ENCODE measurements at places on chromosomes 11 and 22.

- DNase-seq, result no peak
These were observed 101.7 kb downstream of the FAM181B start for GRCh38 chr11:82631722-82632630.

DNA sequence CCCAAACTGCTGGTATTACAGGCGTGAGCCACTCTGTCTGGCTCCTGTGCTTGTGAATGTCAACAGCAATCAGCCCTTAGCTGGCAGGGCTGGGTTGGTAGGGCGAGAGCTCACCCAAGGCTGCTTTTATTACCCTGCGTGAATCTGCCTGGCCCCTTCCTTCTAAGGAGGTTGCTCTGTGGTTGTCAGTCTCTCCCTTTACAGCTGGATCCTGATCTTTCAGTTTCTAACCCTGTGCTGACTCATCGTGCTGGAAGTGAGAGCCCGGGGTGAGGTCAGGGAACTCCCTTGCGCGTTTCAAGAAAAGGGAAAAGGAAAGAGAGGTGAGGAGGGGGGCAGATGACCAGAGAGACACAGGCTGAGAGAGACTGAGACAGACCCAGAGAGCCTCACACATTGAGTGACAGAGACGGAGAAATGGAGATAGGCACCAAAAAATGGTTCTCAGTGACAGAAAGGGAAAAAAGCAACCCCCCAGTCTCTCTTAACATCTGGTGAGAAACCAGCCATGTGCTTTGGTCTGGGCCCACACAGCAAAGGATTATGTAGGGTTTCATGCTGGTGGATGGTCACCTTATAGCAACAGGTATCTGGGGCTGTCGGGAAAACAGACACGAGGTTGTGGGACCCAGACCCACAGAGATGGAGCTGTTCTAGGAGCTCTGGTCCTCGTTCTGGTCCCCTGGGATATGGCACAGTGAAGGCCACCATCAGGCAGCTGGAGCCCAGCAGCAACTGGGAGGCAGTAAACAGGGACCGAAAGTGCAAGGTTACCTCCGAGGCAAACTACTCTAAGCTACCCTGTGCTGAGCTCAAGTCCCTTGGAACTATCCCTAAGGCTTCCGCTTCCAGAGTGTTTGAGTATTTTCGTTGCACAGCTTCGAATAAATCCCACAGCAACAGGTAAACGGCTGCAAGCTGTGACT, 2.5 kb downstream of the TCN2 start:
- no peak for DNase-seq

DNA sequence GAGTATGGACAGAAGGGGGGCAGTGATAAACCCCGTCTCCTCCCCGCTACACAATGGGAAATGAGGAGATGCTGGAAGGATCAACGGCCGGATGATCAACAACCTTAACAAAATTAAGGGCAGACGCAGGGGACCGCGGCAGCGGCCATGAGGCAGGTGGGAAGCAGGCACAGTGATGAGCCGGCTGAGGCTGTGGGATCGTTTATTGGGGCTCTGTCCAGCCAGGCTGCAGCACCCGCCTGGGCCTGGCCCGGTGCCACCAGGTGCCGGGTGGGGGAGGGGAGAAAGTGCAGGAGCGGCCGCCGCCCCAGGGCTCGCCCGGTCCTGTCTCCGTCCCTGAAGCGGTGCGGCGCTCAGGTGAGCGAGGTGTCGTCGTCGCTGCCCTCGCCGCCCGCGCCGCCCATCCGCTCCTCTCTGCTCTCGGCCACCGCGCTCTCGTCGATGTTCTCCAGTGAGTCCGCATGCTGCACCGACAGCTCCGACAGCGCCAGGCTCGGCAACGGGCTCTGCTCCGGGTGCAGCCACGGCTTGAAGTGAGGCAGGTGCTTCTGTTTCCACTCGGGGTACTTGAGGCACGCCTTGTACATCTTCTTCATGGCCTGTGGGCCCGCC, 2.4 kb upstream of the ARAP1 start:
- no peak for DNase-seq

- no peak for DNase-seq
These were observed 103.5 kb downstream of the KCNA4 start for GRCh38 chr11:29913352-29913751.

- no peak for DNase-seq
These were observed 889 bp downstream of the PLAAT4 start for GRCh38 chr11:63537293-63538101.

- DNase-seq, result no peak
These were observed 258.6 kb downstream of the METTL15 start for GRCh38 chr11:28366549-28367346.

- DNase-seq, result no peak
These were observed 595 bp downstream of the TRIM66 start for GRCh38 chr11:8681837-8682302.
